RKO (cell line): ENCODE measurements at places on chromosomes 2 and 18.

DNA sequence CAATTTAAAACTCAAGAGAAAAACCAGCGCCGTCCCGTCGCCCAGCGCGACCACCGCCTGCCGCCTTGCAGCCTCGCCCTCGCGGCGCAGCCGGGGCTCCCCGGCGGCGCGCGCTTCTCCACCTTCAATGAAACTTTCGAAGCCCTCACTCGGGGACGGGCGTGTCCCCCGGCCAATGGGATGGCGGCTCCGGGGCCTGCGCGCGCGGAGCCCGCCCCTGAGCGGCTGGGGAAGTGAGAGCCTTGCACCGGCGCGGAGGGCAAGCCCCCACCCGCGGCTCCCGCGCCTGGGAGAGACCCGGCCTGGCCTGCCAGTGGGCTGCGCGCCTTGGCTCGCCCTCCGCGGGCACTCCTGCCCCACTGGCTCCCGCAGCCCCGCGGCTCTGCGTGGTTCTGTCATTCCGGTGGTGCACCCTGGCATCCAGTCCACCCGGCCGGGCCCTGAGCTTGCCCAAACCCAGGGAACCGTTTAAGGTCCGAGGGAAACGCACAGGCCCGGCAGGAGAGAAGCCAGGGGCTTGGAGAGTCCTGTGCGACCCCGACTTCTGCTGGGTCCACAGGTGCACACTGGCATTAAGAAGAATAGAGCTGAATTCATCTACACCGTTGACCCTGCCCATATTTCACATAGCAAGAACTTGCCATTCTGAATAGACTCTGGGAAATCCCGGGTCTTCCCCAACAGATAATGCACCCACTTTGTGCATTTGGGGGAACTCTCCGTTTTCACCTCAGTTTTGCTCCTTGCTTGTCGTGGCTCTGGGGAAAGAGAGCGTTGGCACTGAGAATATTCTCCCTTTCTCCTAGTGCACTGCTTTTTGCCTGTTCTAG, at the start of gene PIEZO2:
Gene PIEZO2, minus strand, starts transcription at position 129 of the 830 bp plus-strand sequence. CDS start 981 bp downstream, outside the sequence.
- DNase-seq, result no peak

GRCh38 chr2:23249348-23249747, 135.6 kb upstream of the KLHL29 start:
- no peak for DNase-seq

GRCh38 chr2:16608661-16609643, 56.7 kb downstream of the CYRIA start:
- peak; percentile 74 for DNase-seq

GRCh38 chr2:121858369-121858768, 102.9 kb downstream of the TSN start:
- peak; percentile 36 for DNase-seq

GRCh38 chr2:59080451-59081181, 839.5 kb upstream of the FANCL start:
- no peak for DNase-seq

DNA sequence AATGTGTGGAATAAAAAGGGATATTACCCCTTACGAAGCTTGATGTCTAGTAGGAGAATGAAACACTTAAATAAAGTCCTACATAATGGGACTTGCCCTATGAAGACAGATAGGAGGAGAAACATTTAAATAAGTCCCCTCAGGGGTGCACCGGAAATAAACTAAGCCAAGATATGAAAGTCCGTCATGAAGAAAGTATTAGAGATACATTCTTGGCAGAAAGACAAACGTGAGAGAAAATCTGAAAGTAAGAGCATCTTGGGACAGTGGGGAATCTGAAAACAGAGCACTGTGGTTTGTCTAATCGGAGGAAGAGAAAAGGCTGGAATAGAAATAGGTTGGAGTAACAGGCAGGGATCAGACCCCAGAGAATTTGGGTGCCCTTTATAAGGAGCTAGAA, 516.9 kb upstream of the DSEL start:
- no peak for DNase-seq

DNA sequence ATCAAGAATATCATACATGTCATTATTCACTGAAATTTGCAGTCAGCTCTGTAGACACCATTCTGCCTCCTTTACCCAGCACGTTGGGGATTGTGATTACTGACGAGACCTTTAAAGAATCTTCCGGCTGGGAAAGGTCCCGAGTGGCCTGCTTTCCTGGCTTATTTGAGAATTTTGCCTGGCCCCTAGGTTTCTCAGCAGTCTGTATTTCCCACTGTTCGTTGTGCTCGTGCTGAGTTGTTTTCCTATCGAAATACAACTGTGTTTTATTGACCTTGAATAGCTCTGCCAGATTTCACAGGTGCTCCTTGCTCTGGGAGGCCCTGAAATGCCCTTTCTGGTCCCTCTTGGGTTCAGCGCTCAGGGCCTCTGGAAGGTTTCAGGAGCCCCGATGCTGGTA, 94.9 kb downstream of the AGAP1 start:
- DNase-seq, result no peak

- no peak for DNase-seq
These were observed 30.9 kb upstream of the KCMF1 start for GRCh38 chr2:84940088-84940470.

- no peak for DNase-seq
These were observed 3.9 kb downstream of the INPP4A start for GRCh38 chr2:98448441-98449145.
